ENCODE measurements at places on chromosomes 3 and 15.

DNA sequence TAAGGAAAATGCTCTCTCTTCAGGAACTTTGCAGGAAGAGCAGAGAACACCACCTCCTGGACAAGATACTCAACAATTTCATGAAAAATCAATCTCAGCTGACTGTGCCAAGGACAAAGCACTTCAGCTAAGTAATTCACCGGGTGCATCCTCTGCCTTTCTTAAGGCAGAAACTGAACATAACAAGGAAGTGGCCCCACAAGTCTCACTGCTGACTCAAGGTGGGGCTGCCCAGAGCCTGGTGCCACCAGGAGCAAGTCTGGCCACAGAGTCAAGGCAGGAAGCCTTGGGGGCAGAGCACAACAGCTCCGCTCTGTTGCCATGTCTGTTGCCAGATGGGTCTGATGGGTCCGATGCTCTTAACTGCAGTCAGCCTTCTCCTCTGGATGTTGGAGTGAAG, 200.5 kb downstream of the AKAP13 start:
- no peak for DNase-seq

DNA sequence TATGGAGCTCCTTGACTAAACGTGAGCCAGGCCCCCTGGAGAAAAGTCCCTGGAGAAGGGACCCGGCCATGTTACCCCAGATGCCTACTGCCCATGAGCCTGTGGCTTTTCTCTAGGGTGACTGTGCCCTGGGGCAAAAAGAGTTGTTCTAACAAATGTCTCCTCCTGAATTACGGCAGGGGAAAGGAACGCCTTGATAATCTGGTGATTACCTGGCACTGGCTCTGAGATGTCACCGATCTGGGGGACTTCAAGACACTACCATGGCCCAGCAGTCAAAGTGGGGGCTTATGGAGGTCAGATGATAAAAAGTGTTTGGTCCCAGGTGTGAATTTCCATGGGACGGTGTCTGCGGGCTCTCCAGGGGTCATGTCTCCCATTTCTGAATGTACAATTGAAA, 140.7 kb downstream of the KLF13 start:
- no peak for DNase-seq

DNA sequence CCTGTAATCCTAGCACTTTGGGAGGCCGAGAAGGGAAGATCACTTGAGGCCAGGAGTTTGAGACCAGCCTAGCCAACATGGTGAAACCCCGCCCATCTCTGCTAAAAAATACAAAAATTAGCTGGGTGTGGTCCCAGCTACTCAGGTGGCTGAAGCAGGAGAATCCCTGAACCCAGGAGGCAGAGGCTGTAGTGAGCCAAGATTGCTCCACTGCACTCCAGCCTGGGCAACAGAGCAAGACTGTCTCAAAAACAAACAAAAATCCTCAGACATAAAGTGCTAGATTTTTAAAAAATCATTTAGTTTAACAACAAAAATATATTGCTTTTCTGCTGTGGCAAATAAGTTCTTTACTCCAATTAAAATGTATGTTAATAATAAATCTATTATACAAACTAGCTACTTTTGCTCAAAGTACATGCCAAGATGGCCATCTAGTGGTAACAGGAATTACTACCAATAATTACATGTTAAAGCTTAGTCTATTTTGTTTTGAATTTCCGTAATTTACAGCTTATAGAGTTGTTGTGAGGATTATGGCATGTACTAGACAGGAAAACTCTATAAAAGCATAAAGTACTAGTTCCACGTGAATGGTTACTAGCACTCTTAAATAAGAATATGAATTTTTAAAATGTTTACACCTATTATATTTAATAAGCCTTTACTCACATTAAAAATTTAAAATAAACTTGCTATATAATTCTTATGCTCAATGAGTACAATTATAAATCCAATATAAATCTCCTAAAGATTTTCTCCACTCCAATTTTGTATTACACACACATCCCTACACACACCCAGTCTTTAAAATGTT, 39.0 kb downstream of the GABPB1 start:
- DNase-seq = peak; percentile 65

DNA sequence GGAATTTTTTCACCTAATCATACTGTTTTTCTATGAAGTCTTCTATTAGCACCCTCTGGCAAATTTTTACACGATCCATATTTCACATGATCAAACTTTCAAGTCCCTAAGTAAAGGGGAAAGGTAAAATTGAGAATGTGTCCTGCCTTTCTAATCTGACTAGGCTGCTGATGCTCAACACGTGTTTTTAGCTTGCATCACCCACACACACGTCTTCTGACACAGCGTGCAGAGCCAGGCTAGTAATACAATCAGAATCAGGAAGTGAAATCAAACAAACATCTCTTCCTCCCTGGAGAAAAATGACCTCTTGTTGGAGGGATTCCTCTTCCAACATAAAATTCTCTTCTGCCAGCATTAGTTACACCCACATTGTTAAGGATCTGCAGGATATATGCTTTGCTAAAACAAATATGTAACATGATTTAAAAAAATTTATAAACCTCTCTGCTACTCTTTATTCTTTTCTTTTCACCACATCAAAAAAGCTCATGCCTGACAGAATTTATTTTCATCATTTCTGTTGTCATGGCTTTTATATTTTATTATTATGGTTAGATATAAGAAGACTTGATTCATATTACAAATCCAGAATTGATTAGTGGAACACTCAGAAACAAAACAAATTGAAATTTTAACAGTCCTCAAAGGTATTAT, 122.4 kb downstream of the RAP2B start:
- DNase-seq = peak; percentile 91

- DNase-seq = peak; percentile 12
Observed at GRCh38 chr3:78908236-78908635, 859.6 kb downstream of the ROBO1 start.
